ENCODE measurements at places on chromosomes 12 and 14.

DNA sequence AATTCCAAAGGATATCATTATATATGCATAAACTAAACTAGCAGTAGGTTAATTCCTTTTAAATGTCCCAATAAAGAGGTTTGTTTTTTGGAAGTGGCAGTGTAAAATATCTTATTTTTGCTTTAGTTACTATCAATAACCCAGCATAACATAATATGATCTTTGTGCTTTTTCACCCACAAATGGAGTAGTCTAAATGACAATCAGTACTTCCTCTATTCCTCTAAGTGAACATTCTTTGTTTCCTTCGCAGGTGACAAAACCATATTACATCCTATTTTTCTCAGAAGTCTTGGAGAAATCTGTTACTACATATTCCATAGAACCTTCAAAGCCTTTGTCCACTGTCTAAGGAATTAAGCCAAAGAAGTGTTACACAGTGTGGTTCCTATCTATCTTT lies 62.5 kb downstream of the MED13L start:
- DNase-seq, result no peak

DNA sequence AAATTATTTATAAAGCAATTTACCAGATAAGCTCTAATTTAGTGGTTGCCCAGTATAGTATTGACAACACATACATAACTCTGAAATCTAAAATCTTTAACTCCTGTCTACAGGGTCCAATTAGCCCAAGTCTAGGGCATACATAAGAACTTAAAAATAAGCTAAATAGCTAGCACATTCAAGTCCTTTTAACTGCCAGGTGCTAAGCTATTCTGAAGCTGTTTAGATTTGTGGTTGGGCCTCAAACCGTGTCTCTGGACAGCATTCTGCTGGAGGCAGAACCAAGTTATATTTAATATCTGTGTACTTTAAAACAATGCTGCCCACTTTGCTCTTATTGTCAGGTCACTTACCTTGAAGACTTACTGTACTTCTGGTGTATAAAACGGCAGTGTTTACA lies 19.0 kb downstream of the RPS6KA5 start:
- no peak for DNase-seq

DNA sequence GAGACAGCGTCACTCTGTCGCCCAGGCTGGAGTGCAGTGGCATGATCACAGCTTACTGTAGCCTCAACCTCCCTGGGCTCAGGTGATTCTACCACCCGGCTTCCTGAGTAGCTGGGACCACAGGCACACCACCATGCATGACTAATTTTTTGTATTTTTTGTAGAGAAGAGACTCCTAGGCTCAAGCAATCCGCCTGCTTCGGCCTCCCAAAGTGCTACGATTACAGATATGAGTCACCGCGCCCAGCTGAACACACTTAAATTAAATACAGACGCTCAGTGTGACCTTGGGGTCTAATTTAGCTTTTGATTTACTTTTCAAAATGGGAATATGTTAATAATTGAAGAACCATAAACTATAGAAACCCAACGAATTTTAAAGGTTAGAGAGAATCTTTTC lies 77.2 kb downstream of the C2CD5 start:
- DNase-seq, result no peak

GRCh38 chr12:1885599-1886245 lies 32.7 kb downstream of the CACNA2D4 start:
- DNase-seq, result no peak

GRCh38 chr14:76940021-76940760 lies 88.3 kb downstream of the IRF2BPL start:
- DNase-seq, result no peak

GRCh38 chr12:3311027-3311402 lies 180.0 kb upstream of the PRMT8 start:
- DNase-seq, result no peak

DNA sequence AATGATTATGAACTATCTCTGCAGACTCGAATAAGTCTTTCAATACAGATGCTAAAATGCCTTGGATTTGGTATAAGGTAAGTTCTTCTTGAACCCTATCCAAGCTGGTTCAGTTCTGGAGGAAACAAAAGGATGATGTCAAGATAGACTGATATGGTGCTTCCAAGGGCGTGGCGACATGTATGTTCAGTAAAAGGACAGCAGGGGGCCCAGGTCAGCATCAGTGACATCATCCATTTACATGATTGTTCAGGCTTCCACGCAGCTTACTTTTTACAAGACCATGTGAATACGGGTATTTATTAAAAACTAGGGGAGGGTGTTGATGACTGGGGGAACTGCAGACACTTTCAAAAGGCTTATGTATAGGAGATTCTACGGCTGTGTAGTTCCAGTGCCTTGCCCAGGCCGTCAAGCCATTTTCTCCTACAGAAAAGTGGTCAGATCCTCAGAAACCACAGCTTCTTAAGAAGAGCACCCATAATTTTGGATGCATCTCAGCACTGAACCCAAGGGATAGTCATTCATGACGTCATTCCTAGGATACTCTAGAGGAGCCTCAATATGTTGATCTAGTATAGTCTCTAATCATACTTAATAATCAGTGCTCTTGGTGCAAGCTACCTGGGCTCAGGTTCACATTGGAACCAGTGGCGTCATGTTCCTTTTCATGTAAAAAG lies 527.7 kb downstream of the FUT8 start:
- DNase-seq, result no peak

DNA sequence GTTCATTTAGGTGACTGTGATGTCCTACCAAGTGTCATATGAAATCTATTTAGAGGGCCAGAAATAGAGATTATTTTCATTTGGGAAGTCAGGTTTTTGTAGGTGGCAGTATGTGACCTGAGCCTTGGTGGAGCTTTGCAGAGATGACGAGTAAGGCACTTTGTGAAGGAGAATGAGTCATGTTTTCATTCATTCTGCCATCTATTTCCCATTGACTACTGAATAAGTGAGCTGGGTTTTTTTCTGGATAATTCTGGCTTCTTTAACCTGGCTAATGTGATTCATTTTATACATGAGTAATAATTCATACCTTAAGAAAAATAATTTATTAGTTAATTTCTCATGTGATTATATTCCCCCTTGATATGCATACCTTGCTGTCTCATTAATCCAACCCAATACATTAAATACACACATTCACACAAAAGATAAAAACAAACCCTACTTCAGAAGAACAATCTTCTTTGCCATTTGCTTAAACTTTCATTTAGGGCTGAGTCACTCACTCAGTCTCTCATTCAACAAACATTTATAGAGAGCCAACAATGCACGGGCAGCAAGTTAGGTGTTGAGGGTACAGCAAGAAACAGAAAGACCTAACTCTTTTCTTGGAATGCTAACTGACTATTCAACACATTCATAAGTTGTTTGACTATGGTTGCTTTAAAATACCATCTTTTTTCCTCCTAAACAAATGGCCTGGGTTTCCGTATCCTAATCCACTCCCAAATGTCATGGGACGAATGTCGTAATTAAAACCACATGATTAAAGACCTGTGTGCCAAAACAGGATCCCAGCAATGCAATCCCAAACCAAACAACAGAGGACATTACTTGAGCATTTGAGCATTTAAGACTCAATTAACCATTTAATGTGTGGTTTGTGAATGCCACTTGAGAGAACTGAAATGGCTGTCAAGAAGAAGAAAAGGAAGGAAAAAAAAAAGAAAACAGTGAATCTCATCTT lies 78.0 kb downstream of the KITLG start:
- DNase-seq, result no peak

- DNase-seq, result no peak
These were observed 127.7 kb downstream of the KIF26A start for GRCh38 chr14:104265918-104266630.

GRCh38 chr14:61511558-61511948 lies 183.8 kb upstream of the HIF1A start:
- DNase-seq, result no peak

GRCh38 chr12:23884909-23885308 lies 64.6 kb downstream of the SOX5 start:
- DNase-seq, result no peak

DNA sequence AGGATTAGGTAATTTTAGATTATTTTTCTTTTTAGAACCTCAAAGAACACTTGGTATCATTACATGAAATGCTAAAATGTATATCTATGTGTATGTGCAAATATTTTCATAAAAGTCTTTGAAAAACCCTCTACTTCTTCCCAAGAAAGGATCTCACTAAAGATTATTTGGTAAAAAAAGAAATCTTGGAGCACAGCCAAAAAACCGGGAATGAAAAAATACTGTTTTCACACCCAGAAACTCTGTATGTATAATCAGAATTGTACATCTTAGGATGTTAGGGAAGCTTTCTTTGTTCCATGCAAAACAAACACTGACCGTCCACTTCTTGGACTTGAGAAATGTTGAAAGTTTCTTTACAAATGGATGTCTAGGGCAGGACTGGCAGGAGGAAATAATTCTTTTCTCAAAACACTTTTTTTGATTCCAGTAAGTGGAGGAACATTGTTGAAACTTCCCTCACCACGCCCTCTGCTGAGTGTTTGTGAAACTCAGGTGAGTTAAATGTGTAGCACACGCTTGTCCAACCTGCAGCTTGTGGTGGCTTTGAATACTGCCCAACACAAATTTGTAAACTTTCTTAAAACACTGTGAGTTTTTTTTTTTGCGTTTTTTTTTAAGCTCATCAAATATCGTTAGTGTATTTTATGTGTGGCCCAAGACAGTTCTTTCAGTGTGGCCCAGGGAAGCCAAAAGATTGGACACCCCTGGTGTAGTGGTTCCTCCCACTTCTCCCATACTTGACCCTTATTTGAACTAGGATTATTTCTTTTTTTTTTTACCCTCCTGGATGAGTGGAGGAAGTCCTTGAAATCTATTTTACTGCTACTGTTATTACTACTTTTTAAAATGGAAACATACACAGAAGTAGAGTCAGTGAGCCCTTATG lies 26.6 kb downstream of the FBXO34 start:
- DNase-seq, result no peak

DNA sequence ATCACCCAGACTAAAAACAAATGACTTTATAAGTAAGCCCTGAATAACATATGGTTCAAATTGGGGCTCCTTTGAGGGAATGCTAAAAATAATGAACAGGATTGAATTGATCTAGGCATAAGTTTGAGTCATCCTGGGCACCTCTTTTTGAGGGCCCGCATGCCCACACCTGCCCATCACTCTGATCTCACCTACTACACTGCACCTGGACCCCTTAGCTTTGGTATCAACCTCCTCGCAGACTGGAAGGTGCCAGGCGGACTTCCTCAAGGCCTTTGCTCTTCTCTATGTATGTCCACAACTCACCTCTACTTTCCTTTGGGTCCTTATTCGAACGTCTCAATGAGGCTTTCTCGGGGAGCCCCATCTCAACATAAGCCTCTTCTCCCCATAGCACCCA lies 17.2 kb downstream of the NTN4 start:
- DNase-seq, result no peak

GRCh38 chr14:76863724-76864407 lies 37.7 kb downstream of the LRRC74A start:
- no peak for DNase-seq

- no peak for DNase-seq
These were observed 1036.1 kb upstream of the TMEM132C start for GRCh38 chr12:127230843-127231260.

- DNase-seq, result no peak
These were observed 19.1 kb upstream of the DCP1B start for GRCh38 chr12:2023365-2023764.

DNA sequence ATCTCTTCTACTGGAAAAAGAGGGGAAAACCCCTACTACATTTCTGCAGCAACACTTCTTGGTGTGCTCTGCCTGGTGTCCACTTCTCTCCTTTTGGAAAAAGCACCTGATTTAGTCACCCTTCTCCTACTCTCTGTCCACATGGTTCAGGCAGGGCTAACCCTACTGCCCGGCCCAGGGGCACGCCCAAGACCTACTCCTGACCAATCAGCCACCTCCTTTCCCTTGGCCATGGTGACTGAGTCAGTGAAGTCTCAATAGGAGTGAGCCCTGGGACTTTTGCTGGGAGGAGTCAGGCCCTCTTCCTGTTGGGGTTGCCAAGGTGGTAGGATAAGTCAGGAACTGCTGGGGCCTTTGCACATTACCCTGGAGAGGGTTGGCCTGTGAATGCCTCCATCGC lies 52.5 kb upstream of the MYL2 start:
- DNase-seq, result no peak

DNA sequence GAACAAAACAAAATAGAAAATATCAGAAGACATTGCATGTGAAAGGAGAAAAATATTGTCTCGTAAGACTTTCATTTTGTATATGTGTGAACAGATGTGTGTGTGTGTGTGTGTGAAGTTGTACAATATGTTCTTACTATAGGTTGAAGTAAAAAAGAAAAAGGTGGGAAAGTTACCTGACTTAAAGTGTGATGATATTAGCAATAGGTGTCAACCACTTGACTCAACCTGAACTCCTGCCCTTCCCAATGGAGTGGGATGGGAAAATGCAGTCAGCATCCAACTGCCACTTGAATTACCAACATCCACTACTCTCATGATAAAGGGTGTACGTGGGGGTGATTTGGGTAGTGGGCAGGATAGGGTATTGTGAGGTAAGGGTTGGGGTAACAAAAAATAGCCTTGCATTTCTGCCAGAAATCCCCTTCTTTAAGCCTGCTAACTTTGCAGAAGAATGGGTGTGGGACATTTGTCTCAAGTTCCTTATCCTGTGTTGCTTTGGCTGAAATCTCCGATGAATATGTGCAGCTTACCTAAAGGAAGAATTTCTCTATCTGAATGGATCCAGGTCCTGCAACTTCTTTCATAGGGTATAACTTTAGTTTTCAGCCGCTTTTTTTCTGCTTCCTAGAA lies 181.6 kb downstream of the CHST11 start:
- no peak for DNase-seq

- no peak for DNase-seq
These were observed 15.4 kb downstream of the PLEKHG3 start for GRCh38 chr14:64719601-64720000.

GRCh38 chr12:30144777-30145683 lies 361.3 kb upstream of the TMTC1 start:
- DNase-seq, result no peak

DNA sequence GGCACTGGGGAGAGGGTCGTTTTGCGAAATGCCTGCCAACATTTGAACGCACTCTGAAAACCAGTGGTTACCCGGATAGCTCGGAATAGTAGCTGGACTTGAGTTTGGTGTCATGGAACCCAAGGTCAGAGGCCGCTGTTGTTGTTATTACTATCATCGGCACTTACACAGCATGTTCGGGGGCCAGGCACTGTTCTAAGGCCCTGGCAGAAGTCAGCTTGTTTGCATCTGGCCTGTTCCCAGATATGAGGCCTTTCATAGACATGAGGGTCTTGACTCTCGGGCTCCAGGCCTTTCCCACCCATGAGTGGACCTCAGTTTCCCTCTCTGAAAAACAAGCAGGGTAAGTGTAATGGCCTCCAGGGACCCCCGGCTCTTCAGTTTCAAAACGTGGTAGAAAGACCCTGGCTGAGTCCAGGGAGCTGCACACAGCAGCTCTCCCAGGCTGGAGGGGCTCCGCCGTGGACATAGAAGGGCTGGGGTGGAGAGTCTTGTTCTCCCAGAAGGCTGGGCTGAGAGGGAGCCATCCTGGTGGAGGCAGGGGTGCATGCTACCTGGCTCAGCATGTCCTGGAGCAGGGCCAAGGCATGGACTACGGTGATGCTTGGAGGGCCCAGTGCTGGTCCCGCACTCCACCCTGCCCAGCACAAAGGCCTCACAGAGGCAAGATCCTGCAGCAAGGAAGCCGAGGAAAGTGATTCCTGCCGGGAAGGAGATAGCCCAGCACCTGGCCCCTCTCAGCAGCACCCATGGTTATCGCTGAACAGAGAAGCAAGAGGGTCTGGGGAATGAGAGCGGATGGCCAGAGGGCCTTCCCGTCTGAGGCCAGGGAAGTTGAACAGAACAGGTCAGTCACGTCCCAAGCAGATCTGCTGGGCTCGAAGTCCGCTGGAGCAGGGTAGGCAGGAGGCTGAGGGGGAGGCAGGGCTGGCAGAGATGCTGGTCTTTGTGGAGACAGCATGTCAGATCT lies 63.5 kb upstream of the C14orf180 start:
- no peak for DNase-seq
